ENCODE measurements at places on chromosomes 3 and 15. TPM values are rescaled to one million over a fixed set of nuclear protein-coding genes. Genes with fewer than 3 reads are reported as not detected.

Gene SI
- total RNA-seq, result not detected

Gene IQCF5
- total RNA-seq, result not detected

Gene DNAJB8
- total RNA-seq, result not detected

Gene C3orf49
- not detected for total RNA-seq

Gene CHRM5
- not detected for total RNA-seq

Gene TADA3
- total RNA-seq, result 41.4 TPM

Gene SYNPR
- total RNA-seq, result not detected

Gene CXCR6
- 8.6 TPM for total RNA-seq

Gene PFKFB4
- 2.6 TPM for total RNA-seq

Gene DUSP7
- 43.6 TPM for total RNA-seq

Gene LRRC34
- total RNA-seq, result 0.47 TPM

Gene AP3B2
- total RNA-seq, result 0.78 TPM

Gene TMEM87A
- total RNA-seq, result 49.9 TPM

Gene MRAS
- 2.0 TPM for total RNA-seq

Gene PCOLCE2
- total RNA-seq, result not detected

Gene SIN3A
- total RNA-seq, result 134 TPM

Gene OXSM
- total RNA-seq, result 13.7 TPM

Gene SSUH2
- total RNA-seq, result not detected

Gene NR2F2
- not detected for total RNA-seq

Gene TMEM40
- not detected for total RNA-seq

Measured in CD4-positive, alpha-beta memory T cell (primary cell).